Stimulated activated CD4-positive, alpha-beta T cell treated with anti-CD3 and anti-CD28 coated beads, Interleukin-15, amount 100 ng/mL, for 24 hours (primary cell): ENCODE measurements at places on chromosomes 7 and 10.

GRCh38 chr7:125871431-125871830 lies 941.8 kb upstream of the POT1 start:
- no peak for DNase-seq

DNA sequence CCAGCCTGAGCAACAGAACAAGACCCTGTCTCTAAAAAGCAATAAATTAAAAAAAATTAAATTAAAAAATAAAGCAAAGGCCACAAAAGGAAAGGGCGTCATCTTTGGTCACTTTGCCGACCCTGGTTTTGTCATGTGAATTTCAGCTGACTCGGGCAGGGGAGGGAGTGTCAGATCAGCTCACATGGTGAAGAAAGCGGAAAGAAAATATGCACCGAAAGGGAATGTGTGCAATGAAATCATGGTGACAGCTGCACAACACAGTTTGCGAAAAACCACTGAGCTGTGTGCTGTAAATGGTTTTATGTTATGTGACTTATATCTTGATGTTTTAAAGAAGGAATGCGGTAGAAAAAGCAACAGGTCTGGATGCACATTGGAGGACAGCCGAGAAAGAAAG lies 39.8 kb downstream of the RCC1L start:
- DNase-seq = no peak

DNA sequence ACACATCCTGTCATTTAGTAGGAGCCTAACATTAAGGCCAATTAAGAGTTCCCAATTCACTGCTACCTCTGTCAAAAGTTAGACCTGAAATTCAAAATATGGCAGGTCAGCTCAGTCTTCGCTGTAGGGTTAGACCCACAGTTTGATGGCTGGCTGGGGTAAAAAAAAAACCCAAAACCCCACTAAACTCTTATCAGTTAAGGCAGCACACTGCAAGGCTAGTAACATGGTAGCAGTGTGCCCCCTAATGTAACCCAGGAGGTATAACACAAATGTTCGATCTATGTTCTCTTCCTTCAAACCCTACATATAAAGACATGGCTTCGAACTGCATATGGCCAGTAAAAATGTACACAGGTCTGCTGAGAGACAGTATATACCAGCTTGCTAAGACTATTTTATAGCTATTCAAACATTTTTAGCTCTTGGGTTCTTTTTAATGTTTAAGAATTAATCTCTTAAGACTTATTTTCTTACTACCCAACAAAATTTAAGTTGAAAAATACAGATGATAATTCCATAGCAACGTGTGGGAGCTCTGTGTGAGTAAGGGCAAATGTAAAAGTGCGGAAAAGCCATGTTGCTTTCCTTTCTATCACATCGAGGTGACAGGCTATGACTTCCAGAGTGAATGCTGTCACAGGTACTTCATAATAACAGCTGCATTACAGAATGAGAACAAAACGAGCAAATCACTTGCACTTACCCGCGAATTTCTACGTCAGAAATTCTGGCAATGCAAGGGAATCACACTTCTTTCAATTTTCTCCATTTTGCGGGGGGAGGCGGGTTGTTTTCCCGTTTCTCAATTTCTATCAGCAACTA lies 168.4 kb upstream of the IMMP2L start:
- no peak for DNase-seq

DNA sequence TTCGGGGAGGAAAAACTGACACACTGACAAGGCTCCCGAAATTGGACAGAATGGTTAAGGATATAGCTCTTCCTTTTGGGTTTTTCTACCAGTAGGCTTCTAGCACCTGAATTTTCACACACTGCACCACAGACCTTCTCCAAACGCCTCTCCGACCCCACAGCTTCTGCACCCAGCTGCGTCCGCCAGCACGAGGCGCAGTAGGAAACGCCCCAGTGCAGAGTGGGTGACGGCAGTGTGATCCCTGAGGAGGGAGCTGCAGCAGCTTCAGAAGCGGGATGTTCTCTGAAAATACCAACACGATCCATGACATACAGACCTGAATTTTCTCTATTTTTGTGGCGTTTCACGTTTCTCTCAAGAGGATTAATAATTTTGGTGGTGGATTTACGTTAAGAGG lies 25.9 kb downstream of the HSPB1 start:
- no peak for DNase-seq

GRCh38 chr7:119963654-119964053 lies 309.3 kb upstream of the KCND2 start:
- DNase-seq = no peak

DNA sequence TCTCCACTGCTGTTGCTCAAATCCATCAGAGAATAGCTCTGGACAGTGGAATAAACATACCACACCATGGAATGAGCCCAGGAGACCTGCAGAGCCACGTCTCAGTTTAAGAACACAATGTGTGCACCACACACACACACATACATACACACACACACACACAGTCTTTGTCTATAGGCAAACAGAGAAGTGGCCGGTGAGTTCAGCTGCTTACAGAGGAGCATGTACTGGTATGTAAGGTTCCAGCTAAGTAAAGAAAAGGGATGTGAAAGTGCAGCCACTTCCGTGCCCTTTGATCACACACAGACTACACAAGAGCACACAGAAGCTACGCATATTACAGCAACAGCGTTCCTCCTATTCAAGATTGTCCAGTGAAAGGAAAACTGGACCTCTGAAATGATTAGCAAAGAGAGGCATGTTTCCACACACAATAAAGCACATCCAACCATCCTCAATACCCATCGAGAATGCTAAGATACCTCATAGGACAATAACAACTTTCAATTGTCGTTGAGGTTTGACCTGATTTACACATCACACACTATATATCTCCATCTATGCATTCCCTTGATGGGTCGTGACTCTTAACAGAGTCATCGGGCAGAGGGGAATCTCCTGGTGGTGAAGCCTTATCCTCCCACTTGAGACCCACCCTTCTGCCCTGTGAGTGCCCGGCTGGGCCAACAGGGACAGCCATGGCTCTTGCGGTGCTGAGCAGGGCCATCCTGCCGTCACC lies 23.6 kb downstream of the SLC35B4 start:
- DNase-seq = no peak

DNA sequence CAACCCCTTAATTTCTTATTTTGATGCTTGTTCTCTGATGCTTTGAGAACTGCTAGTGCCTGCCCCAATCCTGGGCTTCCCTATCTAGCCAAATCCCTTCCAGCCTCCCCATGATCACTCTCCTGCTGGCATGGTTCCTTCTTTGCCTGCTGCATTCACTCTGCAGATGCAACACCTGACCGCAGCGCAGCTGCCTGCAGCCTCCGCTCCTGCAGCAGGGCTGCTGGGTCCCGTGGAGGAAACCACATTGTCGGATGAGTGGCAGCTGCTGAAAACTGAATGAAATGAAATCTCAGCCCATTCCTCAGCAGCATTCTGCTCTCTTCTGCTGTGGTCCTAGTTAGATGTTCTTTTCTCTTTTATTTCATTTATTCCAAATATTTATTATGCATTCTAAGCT lies 320.3 kb downstream of the CCDC3 start:
- no peak for DNase-seq

- DNase-seq = no peak
Observed at GRCh38 chr10:93065675-93066543, 5.3 kb downstream of the CYP26C1 start.

GRCh38 chr7:711922-712380 lies 14.5 kb upstream of the DNAAF5 start:
- DNase-seq = no peak
